ENCODE measurements at places on chromosomes 12 and 14. TPM values are rescaled to one million over a fixed set of nuclear protein-coding genes. Genes with fewer than 3 reads are reported as not detected.

Gene GUCY2C
- not detected for total RNA-seq

Gene DIO2
- not detected for total RNA-seq

Gene GPATCH2L
- total RNA-seq: 66.6 TPM

Gene TEX22
- 2.4 TPM for total RNA-seq

Gene NKX2-1
- not detected for total RNA-seq

Gene MGAT4C
- total RNA-seq: not detected

Gene LMBR1L
- total RNA-seq: 251 TPM

Measured in naive thymus-derived CD4-positive, alpha-beta T cell (primary cell).